Spleen (tissue), 13 donors: ENCODE measurements at places on chromosomes 16 and 17.

DNA sequence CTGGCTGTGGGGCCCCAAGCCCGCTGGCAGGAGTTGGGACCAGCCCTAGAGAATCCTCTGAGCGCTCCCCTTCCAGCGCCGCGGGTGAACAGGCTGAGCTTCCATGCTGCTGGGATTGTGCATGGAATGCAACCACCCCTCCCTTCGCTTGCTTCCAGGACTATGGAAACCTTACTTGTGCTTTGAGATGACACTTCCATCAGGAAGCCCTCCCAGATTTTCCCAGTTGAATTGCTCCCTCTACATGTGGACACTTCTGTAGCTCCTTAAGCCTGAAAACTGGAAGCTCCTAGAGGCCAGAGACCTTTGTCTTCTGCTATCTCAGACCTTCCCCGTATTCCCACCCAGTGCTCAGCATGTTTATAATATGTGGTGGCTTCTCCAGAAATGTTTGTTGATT is 213.2 kb upstream of the RPL38 start:
- H3K36me3 ChIP-seq, result no peaks in the 10 kb centered on the region
- no peaks in the 10 kb centered on the region for H3K4me1 ChIP-seq
- no peak overlapping the region for H3K4me3 ChIP-seq
- H3K27ac ChIP-seq, result no peak overlapping the region

DNA sequence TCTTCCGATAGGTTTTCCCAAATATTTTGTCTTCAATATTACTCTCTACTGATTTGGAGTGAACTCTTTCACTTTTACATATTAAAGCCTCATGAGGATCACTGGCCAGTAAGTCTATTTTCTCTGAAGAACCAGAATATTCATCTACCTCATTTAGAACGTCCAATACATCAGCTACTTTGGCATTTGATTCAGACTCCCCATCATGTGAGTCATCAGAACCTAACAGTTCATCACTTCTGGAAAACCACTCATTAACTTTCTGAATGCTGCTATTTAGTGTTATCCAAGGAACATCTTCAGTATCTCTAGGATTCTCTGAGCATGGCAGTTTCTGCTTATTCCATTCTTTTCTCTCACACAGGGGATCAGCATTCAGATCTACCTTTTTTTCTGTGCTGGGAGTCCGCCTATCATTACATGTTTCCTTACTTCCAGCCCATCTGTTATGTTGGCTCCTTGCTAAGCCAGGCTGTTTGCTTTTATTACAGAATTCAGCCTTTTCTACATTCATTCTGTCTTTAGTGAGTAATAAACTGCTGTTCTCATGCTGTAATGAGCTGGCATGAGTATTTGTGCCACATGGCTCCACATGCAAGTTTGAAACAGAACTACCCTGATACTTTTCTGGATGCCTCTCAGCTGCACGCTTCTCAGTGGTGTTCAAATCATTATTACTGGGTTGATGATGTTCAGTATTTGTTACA is 30.9 kb downstream of the BRCA1 start:
- no peaks in the 10 kb centered on the region for H3K27me3 ChIP-seq
- H3K27ac ChIP-seq, result no peak overlapping the region
- DNase-seq, result no peak
- H3K4me1 ChIP-seq, result no peaks in the 10 kb centered on the region
- no peaks in the 10 kb centered on the region for H3K36me3 ChIP-seq
- H3K4me3 ChIP-seq, result no peak overlapping the region

DNA sequence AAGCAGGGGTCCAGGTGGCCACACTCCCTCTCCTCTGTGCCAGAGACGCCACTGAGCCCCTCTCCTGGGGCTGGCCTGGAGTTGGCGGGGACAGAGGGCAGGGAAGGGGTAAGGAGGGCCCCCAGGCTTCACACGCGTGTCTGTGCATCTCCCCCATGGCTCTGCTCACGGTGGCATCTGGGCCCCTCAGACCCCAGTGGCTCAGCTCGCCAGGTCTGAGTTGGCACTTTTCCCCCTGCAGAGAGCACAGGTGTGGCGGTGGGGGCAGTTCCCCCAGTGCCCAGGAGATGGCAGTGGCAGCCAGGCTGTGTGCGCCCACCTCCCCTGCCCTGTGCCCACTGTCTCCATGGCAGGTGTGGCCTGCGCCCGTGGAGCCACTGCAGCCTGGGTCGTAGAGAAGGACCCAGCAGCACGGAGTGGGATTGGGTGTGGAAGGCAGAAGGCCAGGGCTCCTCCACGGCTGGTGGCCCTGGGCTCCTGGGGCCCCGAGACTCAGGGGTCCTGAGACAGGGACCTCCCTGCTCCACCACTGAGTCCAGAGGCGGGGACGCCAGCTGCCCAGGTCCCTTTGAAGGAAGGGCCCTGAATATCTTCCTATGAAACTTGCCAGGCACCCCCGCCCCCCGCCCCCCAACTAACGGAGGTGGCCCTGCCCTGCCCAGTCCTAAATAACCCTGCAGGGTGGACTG is 4.3 kb upstream of the APRT start:
- H3K36me3 ChIP-seq, result peaks cover under 1% of the 10 kb centered on the region
- peaks cover 36% of the 10 kb centered on the region for H3K4me1 ChIP-seq
- no peak overlapping the region for H3K4me3 ChIP-seq

DNA sequence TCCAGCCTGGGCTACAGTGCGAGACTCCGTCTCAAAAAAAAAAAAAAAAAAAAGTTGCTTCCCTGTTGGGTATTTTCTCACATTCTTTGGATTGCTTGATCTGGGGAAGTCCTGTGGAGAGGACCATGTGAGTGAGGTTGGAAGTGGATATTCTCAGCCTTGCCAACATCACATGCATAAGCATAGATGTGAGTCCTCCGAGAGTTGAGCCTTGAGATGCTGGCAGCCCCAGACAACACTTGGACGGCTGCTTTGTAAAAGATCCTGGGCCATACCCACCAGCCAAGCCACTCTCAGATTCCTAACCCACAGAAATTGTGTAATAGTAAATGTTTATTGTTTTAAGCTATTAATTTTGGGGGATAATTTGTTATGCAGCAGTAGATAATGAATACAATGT is 1570.0 kb upstream of the GOT2 start:
- no peak for DNase-seq
- H3K4me1 ChIP-seq, result no peaks in the 10 kb centered on the region
- H3K4me3 ChIP-seq, result no peak overlapping the region
- H3K36me3 ChIP-seq, result no peaks in the 10 kb centered on the region
- no peak overlapping the region for H3K27ac ChIP-seq

GRCh38 chr16:28925386-28926228 is 569 bp upstream of the RABEP2 start:
- H3K27ac ChIP-seq, result peak overlapping the region; percentile 99
- H3K4me3 ChIP-seq, result peak overlapping the region; percentile 79
- peaks cover 70% of the 10 kb centered on the region for H3K4me1 ChIP-seq
- H3K36me3 ChIP-seq, result peaks cover 8% of the 10 kb centered on the region
- no peak for DNase-seq

GRCh38 chr16:61547626-61548025 is 488.6 kb downstream of the CDH8 start:
- no peaks in the 10 kb centered on the region for H3K4me1 ChIP-seq
- H3K36me3 ChIP-seq, result no peaks in the 10 kb centered on the region
- no peak overlapping the region for H3K4me3 ChIP-seq
- no peak overlapping the region for H3K27ac ChIP-seq

DNA sequence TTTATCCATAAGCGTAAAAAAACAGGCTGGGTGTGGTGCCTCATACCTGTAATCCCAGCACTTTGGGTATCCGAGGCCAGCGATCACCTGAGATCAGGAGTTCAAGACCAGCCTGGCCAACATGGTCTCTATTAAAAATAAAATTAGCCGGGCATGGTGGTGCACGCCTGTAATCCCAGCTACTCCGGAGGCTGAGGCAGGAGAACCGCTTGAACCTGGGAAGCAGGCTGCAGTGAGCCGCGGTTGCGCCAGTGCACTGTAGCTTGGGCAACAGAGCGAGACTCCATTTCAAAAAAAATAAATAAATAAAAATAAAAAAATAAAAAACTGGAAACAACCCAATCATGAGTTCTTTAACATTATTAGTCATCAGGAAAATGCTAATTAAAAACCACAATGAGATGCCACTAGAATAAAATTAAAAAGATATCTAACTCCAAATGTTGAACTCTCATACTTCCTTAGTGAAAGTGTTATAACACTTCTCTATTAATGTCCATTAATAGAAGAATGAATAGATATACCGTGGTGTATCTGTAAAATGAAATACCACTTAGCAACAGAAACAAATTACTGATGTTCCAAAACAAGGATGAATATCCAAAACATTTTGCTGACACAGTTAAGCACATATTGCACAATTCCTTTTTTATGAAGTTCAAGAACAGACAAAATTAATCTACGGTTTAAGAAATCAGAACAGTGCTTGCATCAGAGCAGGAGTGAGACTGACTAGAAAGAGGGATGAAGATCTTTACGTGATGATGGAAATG is 13.1 kb downstream of the MPHOSPH6 start:
- H3K27ac ChIP-seq, result no peak overlapping the region
- no peak overlapping the region for H3K4me3 ChIP-seq
- H3K4me1 ChIP-seq, result peaks cover 8% of the 10 kb centered on the region

DNA sequence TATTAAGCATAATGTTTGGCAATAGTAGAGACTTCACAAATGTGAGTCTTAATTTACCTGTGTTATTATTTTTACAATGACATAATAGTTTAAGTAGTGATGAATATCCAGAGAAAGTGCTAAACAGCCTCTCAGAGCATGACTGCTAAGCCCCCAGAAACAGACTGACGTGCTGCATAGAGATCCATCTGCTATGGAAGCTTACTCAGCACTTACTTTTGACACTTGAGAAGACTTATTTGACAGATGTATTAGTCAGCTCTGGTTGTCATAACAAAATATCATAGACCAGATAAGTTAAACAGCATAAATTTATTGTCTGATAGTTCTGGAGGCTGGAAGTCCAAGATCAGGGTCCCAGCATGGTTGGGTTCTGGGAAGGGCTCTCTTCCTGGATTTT is 334.9 kb upstream of the MON1B start:
- H3K4me1 ChIP-seq, result no peaks in the 10 kb centered on the region
- H3K4me3 ChIP-seq, result no peak overlapping the region
- no peak overlapping the region for H3K27ac ChIP-seq
- no peaks in the 10 kb centered on the region for H3K27me3 ChIP-seq

DNA sequence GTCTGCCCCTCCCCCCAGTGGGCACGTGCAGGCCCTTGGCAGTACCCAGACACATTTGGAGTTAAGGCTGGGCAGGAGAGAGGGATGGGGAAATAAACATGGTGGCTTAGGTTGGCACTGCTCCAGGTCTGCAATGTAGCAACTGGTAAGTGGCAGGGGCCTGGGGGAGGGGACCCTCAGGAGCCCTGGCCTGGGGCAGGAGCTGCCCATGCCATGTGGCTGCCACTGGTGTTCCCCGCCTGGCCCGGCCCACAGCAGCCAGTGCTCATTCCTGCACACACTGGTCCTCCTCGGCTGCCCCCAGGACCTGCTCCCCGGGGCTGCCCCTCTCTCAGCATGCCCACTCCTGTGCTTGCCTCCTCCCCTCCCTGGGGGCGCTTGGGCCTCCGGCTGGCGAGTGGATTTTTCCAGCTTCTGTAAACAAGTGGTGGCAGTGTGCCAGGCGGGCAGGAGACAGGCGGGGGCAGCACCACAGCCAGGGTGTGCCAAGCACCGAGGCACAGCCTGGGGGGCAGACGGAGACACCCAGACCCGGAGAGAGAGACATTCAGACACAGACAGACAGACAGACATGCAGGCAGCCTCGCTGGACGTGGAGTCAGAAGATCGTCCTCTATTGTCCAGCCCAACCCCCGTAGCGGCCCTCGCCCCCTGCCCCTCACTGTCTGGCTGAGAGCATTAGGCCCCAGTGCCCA is 9.4 kb downstream of the THRA start:
- DNase-seq, result no peak
- peaks cover 26% of the 10 kb centered on the region for H3K36me3 ChIP-seq
- H3K27me3 ChIP-seq, result no peaks in the 10 kb centered on the region

GRCh38 chr17:49746791-49747490 is 17.0 kb downstream of the FAM117A start:
- no peaks in the 10 kb centered on the region for H3K27me3 ChIP-seq
- DNase-seq, result no peak
- H3K36me3 ChIP-seq, result no peaks in the 10 kb centered on the region
- H3K4me3 ChIP-seq, result no peak overlapping the region
- peaks cover 79% of the 10 kb centered on the region for H3K4me1 ChIP-seq

GRCh38 chr17:49635121-49635520 is 42.8 kb downstream of the SPOP start:
- peaks cover 12% of the 10 kb centered on the region for H3K4me1 ChIP-seq
- peaks cover 25% of the 10 kb centered on the region for H3K36me3 ChIP-seq
- DNase-seq, result no peak
- no peak overlapping the region for H3K4me3 ChIP-seq
- H3K27ac ChIP-seq, result no peak overlapping the region

- no peak for DNase-seq
- no peak overlapping the region for H3K4me3 ChIP-seq
- peaks cover 68% of the 10 kb centered on the region for H3K36me3 ChIP-seq
- no peak overlapping the region for H3K27ac ChIP-seq
- H3K4me1 ChIP-seq, result peaks cover 82% of the 10 kb centered on the region
Observed at GRCh38 chr17:75673487-75673886, 6.3 kb downstream of the SAP30BP start.

GRCh38 chr17:58320570-58321323 is 7.8 kb downstream of the TSPOAP1 start:
- H3K27ac ChIP-seq, result no peak overlapping the region
- H3K4me3 ChIP-seq, result no peak overlapping the region
- peak; percentile 14 for DNase-seq
- H3K27me3 ChIP-seq, result no peaks in the 10 kb centered on the region
- peaks cover 27% of the 10 kb centered on the region for H3K4me1 ChIP-seq

DNA sequence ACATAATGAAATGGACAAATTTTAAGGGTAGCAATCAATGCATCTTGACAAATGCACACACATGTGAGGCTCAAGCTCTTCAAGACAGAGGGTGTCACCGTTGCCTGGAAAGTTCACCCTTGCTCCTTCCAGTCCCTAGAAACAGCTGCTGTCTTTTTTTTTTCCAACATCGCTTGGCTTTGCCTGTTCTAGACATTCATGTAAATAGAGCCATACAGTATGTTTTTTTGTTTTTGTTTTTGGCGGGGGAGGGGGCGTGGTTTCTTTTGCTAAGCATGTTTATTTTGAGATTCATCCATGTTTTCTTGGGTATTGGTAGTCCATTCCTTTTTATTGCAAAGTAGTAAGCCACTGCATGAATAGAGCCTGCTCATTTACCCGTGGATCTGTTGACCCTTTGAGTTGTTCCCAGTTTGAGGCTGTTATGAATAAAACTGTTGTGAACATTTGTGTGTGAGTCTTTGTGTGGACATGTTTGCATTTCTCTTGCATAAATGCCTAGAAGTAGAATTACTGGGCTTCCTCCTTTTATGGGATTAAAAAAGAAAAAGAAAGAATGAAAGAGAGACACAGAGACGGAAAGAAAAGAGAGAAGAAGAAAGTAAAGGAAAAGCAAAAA is 78.4 kb downstream of the NT5M start:
- H3K27ac ChIP-seq, result no peak overlapping the region
- no peaks in the 10 kb centered on the region for H3K4me1 ChIP-seq
- DNase-seq, result no peak
- H3K4me3 ChIP-seq, result no peak overlapping the region

- H3K27ac ChIP-seq, result no peak overlapping the region
- peaks cover 32% of the 10 kb centered on the region for H3K4me1 ChIP-seq
- DNase-seq, result no peak
Observed at GRCh38 chr16:66936462-66936861, 1.1 kb downstream of the CES2 start.

- H3K4me1 ChIP-seq, result peaks cover 6% of the 10 kb centered on the region
- peaks cover 77% of the 10 kb centered on the region for H3K27me3 ChIP-seq
- H3K27ac ChIP-seq, result no peak overlapping the region
- DNase-seq, result no peak
- no peak overlapping the region for H3K4me3 ChIP-seq
Observed at GRCh38 chr16:700684-701584, 4.7 kb downstream of the FBXL16 start.

- H3K36me3 ChIP-seq, result no peaks in the 10 kb centered on the region
- no peak for DNase-seq
- no peak overlapping the region for H3K4me3 ChIP-seq
- H3K27ac ChIP-seq, result no peak overlapping the region
- H3K27me3 ChIP-seq, result no peaks in the 10 kb centered on the region
Observed at GRCh38 chr16:29901607-29901945, 1.3 kb downstream of the ASPHD1 start.
